ACHN (cell line): ENCODE measurements at places on chromosomes 2 and 18.

DNA sequence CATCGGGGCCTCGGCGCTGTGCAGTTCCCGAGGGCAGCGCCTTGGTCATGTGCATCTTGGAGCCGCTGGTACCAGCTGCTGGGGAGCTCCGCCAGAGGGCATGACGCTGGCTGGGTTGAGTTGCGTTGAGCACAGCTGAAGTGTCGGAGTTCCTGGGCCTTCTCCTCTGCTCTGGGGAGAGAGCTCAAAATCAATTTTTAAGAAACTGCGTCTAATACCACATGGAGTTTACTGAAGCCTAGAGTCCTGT is 48.7 kb downstream of the GREB1 start:
- DNase-seq, result no peak

- DNase-seq, result no peak
These were observed 368.1 kb downstream of the ZEB2 start for GRCh38 chr2:144151851-144152250.

DNA sequence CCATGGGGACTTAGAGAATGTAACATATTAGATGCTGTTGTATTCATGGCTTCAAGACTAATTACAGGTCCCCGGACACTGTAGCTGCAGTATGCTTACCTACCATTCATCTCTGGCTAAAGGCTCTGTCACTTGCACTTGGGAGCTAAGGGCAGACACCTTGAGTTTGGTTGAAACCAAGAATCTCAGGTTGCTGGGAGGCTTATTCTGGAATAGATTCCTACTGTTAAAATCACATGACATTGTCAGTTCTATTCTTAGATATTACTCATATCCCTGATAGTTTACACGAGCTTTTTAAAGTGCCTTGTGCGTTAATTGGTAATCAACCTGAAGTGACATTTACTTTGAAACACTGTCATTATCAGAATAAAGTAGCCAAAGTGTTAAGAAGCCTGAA is 73.0 kb upstream of the EPB41L5 start:
- no peak for DNase-seq

GRCh38 chr2:209471037-209471436 is 47.2 kb downstream of the MAP2 start:
- DNase-seq, result no peak

DNA sequence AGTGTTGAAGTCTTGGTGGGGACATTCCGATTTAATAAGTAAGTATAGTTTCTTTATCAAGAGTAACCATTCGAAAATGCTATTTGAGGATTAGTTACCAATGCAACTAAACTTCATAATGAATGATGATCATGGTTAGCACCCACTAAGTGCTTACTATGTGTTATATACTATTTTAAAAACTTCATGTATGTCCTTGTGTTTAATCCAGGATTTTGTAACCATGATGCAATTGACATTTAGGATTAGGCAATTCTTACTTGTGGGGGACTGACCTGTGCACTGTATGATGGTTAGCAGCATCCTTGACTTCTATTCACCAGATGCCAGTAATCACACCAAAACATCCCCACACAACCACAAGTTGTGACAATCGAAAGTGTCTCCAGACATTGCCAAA is 859.9 kb upstream of the FSHR start:
- no peak for DNase-seq
